ENCODE measurements at places on chromosomes 2 and 18.

- no peak for DNase-seq
These were observed 11.2 kb downstream of the CASP10 start for GRCh38 chr2:201194097-201194496.

- DNase-seq: no peak
These were observed 45.7 kb downstream of the MAP3K2 start for GRCh38 chr2:127342101-127342500.

- no peak for DNase-seq
These were observed 396.0 kb upstream of the ATP5MC3 start for GRCh38 chr2:175577368-175577970.

GRCh38 chr2:150607390-150607811, 119.9 kb upstream of the RND3 start:
- DNase-seq: no peak

DNA sequence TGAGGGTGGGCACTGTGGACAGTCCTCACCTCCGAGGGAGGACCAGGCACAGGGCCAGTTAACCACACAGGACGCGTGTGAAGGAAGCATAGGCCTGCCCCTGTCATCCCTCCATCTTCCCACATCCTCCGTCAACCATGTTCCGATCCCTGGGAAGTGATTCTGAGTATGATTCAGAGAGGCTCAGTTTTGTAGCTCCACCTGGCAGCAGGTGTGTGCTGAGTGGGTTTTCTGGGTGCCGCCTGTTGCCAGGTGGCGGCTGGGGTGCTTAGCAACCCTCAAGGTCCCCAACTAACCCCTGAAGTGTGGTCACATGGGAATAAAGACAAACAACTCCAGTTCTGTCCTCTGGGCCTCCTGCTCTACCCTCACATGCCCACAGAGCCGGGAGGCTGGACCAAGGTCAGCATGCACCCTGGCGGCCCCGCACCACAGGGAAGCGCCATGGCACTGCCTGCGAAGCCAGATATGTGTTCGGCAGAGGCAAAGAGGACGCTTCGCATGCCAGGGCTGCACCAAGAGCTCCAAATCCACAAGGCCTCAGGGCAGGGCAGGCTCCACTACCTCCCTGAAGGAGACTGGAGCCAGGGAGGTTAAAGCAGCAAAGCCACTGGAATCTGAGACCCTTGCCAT, 60.0 kb downstream of the ADCY3 start:
- DNase-seq: no peak

DNA sequence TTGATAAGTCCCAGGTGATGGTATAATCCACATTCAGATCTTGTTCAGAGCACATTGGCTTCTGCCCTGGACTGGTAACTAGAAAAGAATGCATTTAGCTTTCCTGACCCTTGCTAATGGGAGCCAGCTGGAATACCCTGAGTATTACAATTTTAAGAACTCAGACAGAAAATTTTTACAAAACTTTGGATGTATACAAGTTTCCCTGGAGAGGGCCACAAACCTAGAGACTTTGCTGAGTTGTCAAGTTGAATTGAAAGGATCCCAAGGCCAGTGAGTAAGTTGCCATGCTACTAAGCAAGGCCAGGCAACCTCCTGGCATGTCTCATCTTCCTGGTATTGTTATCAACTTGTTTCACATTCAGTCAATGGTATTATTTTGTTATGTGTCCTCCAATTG, 20.0 kb upstream of the NABP1 start:
- DNase-seq: no peak

DNA sequence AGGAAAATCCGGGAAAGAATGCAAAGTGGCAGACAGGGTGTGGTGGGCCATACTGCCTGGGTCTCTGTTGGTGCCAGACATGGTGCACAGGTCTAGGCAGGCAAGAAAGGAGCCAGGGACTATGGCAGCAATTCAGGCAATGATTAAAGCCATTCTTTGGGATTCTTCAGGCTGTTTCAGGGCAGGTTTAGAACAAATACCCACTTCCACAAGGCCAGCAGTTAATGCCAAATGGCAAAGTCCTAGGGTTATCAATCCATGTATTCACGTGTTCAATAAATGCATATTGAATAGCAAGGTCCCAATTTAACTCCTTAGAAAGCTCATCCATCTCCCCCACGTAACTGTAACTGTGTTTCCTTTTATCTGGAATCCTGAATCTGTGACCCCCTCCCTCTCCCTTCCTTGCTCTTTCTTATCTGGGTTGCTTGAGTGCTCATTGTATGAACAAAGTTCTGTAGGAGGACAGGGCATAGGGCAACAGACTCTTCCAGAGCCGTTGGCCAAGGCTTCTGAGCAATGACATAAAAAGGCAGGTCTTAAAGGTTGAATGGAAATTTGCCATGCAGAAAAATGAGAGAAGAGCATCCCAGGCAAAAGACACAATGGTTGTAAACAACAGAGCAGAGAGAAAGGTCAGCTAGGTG, 146.8 kb upstream of the KLHL29 start:
- no peak for DNase-seq

DNA sequence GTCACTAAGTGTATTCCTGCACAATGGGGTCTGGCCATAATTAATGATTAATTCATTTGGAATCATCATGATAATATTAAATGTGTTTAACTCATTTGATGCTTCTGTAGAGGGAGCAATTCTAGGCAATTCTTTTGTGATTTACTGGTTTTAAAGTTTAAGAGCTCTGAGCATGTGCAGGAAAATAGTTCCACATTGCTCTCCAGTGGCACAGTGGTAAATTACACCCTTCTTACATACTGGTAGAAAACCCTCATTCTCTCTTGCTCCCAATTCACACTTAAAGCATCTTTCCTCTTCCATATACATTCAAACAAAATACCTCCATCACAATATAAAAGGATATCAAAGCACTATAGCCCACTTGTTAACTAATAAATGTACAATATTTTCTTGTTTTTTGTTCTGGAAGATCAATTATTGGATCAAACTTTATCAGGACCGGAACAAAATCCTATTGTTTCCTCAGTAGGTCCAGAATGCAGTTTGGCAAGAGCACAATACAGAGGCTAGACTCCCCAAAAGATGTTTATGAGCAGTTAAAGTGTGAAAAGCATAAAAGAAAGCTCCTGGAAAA, 844.3 kb downstream of the MBD2 start:
- DNase-seq: no peak

- no peak for DNase-seq
These were observed 155.3 kb downstream of the MSH2 start for GRCh38 chr2:47558116-47558767.

GRCh38 chr2:12484536-12485115, 232.1 kb upstream of the TRIB2 start:
- no peak for DNase-seq

DNA sequence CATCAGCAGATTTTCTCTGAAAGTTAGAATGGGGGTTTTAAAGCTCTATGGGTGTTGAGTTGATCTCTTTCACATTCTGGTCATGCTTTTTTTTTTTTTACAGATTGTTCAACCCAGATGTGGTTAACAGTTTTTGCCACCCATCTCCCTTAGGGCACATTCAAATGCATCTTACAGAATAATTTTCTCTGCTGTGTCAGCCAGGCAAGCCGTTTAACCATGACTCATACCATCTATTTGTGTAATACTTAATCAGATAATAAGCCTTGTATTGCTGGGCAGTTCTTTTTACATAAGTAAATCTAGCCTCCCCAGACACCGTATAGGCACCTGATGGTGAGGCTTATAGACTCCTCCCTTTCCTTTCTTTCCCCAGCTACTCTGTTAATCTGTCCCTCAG, 62.0 kb downstream of the TGIF1 start:
- DNase-seq: peak; percentile 7

DNA sequence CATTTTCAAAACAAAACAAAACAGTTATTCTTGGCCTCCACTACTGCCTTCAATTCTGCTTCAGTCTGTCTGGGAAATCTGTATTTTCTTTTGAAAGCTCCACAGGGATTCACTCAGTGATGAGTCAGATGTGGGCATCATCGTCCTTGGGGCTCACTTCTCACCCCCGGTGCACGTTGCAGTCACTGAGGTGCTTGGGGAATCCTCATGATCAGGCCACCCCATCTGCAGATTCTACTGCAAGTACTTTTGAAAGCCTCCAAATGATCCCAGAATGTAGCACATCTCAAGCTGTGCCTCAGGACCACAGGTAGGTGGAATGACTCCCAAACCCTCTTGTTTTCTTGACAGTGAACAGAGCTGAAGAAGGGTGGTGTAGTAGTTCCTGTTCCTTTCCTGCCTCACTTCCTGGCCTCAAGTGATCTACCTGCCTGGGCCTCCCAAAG, 34.3 kb downstream of the LPIN2 start:
- peak; percentile 38 for DNase-seq

DNA sequence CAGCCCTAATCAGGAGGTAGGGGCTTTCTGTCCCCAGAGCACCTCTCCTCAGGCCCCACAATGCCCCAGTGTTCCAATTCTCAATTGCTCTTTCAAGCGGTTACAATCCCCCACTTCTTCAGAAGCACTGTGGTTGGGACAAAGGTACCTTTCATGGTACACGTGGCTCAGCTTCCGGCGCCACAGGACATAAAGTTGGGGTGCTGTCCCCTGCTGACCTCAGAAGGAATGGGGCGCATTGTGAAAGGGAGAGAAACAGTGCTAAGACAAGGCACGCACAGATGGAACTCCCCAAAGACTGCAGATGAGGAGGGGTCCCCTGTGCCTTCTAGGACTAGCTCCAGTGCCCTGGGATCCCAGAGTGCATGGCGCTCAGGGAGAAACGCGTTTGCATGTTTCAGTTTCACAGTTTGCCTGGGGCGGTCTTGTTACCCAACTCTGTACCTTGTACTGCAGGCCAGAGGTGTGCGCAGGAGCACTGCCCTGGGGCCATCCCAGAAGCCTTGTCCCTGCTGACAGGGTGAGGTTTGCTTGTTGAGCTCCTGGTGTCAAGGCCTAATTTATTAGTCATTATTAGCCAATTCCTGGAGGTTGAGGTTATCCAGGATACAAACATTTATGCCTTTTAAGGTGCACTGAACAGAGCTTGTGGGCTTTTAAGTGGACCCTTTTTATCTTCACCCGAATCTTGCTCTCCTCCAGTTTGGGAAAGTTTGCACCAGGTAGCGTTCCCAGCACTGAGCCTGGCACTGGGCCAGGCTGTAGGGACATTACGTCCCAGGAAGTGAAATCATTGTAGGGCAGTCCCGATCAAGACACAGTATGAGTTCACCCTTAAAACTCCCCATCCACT, 7.6 kb downstream of the CNDP1 start:
- DNase-seq: no peak

- DNase-seq: no peak
These were observed 40.1 kb downstream of the AOX1 start for GRCh38 chr2:200625958-200626363.

DNA sequence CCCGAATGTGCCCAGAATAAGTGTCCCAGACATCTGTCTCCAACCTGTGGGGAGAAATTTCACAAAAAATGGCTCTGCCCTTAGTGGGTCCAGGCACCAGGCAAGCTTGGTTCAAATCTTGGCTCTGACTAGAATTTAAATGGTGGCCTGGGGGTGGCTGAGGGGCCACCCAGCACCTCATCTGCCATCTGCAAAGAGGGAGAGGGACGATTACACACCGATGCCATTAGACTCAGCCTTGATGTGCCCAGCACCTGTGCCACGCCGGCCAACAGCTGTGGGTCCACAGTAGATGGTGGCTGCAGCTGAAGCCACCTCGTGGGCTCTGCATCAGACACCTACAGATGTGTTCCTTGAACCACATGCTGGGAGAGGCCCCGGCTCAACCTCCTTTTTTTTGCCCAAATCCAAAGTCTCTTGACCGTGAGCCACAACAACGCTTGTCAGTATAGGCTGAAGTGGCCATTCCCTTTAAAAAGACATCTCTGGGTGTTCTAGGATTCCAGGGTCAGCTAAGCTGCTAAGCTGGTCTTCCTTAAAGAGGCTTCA, 222.0 kb upstream of the RAB6C start:
- no peak for DNase-seq

DNA sequence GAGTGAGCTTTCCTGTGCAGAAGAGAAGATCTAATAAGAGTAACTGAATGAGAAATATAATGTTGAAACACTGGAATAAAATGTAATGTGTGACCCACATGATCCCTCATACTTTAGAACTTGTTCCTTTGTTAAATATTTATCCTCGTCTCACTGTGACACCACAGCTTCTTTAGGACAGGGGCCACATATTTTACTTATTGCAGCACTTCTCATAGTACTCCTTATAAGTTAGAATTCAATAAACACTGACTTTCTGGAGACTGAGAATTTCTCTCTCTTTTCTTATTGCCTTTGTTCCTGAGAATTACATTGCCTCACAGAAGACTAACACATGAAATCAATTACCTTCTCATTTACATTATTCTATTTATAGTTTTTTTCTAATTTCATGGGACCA, 1234.6 kb upstream of the CHAC2 start:
- DNase-seq: no peak

- no peak for DNase-seq
These were observed 131.5 kb downstream of the HDAC4 start for GRCh38 chr2:239269173-239269885.
